NCI-H226 (cell line): ENCODE measurements at places on chromosomes 2 and 18.

GRCh38 chr2:218856167-218856895, 3.3 kb upstream of the WNT6 start:
- DNase-seq, result no peak

DNA sequence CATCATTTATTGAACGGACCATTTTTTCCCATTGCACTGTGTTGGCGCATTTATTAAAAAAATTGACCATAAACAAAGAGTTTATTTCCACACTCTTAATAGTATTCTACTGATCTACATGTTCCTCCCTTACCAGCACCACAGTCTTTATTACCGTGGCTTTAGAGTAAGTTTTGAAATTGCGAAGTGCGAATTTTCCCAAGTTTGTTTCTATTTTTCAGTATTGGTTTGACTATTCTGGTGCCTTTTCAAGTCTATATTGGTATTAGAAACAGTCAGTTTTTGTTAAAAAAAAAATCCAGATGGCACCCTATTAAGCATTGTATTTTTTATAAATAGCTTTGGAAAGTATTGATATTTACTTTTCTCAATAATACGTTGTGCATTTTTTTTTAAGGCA, 795.1 kb upstream of the HS6ST1 start:
- no peak for DNase-seq

DNA sequence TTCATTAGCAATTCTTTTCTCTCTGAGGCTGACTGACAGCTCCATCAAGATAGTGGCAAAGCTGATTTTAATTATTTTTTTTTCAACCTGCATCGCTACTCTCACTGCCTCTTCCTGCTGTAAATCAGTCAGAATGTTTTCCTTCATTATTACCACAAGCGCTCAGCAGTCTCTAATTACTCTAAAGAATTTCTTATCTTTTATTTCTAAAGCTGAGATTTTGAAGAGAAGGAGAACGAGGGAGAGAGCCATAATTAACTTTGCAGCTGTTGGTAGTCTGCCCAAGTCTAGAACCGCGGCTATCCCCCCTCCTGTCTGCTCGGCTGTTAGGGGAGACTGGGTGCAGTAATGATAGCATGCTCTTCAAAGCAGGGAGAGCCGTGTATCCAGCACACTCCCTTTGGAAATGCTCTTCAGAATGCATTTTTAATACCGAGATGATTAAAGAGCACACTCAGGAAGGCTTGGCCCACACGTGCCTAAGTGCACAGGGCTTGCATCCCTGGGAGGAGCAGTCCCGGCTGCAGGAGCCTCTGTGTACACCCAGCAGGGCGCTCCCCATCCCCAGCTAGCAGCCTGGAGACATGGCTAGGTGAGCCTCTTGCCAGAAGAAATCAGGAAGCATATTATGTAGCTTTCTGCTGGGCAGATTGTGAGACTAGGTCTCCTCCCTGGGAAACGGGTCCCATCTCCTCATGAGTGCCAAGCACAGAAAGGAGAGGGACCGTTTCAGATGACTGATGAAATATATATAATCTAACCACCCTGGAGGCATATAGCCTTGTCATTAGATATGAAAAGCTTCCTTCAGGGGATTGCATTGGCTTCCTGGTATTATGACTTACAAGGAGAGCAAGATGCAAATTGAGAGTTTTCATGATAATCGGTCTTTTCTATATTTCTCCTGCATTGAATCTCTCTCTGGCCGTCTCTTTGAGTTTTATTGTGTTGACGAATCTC, 555.2 kb downstream of the CMPK2 start:
- DNase-seq, result no peak

GRCh38 chr18:70827632-70828031, 538.8 kb downstream of the SOCS6 start:
- DNase-seq, result no peak

- DNase-seq, result no peak
These were observed 105.9 kb upstream of the STPG4 start for GRCh38 chr2:47260971-47261370.

- no peak for DNase-seq
These were observed 33.9 kb upstream of the IKZF2 start for GRCh38 chr2:213185147-213185822.

- DNase-seq, result no peak
These were observed 36.7 kb downstream of the TRABD2A start for GRCh38 chr2:84844141-84844540.

GRCh38 chr18:53710080-53710479, 514.4 kb downstream of the MBD2 start:
- DNase-seq, result no peak

DNA sequence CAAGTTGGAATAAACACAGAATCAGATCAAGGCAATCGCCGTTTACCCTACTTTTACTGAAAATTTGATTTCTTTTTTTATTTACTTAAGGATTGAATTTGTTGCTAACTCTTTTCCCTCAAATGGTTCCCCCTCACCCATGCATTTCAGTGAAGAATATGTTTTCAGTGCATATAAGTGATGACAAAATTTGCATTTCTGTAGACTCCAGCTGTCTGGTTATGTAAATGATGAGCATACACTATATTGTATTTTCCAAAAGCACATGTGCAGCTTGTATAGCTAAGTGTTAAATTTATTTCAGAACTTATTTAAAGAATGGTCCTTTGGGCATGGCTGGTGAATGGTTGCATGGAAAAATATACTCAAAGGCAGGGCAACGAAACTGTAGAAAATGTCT, 437.7 kb downstream of the PTPRM start:
- no peak for DNase-seq

DNA sequence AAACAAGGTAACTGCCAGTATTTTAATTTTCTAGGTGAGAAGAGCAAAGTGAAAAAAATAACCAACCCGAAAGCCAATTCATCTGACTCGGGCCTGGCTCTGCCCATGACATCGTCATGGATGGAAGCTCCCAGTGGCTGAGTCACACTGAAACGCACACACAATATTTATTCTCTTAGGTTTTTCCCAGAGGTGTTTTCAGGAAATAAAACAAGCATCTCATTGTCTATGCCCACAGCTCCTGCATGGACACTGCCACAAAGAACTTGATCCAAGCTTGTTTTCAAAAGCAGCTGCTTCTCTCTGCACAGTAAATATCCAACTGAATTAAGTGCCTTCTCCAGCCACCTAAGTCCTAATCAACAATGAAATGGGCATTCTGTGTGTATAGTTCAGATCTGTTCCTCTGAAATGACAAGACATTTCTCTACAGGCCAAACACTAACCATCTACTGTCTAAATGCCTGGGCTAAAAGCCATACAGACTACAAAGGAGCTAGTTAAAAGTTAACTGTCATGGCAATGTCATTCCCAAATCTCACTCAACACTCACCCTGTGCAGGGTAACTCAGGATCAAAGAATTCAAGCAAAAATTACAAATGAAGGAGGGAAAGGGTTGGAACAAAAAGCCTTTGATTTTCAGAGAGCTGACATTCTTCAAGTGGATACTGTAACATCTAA, 62.9 kb downstream of the RPL31 start:
- peak; percentile 29 for DNase-seq

DNA sequence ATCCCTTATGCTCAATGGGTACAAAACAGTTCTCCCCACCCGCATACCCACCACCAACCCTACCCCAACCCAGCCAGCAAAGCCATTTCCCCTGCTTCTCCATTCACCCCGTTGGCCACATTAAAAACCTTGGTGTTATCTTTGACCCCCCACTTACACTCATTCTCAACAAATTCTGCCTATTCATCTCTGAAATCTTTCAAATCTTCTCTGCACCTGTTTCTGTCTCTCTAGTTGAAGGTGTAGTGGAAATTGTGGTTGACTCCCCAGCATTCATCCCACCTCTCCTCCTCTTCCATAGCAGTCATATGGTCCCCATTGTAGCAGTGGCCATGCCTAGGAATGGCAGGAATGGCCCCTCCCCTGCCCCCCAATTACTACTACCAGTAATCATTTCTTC, 20.5 kb upstream of the TET3 start:
- no peak for DNase-seq

DNA sequence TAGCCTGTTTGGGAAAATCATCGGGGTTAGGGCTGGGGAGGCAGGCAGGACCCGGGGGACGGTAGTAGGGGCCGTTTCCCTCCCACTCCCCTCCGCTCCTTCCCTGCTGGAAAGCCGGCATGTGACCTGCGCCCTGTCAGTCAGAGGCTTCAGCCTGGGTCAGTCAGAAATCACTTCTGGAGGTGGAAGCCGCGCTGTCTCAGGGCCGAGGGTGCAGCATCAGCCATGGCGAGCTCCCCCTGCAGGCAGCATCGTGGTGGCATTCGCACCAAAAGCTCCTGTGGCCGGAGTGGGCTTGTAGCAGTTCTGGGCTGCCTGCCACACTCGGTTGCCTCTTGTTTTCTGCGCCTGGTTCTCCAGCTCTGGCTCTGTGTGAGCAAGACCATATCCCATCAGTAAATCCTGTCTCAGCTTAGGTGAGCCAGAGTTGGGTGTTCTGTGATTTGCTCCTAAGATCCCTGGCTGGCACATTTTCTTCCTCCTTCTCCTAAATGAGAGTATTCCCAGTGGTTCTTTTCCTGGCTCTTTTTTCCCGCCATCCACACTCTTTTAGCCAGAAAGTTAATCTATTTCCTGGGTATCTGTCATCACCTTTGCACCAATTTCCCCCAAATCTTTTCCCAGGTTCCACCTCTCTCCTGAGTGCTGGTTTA, 123.9 kb upstream of the CD302 start:
- DNase-seq, result no peak

GRCh38 chr18:21191596-21192307, 50.3 kb upstream of the GREB1L start:
- peak; percentile 42 for DNase-seq

GRCh38 chr2:2523461-2524347, 192.6 kb upstream of the MYT1L start:
- no peak for DNase-seq

GRCh38 chr18:36733150-36733549, 95.7 kb downstream of the TPGS2 start:
- no peak for DNase-seq

DNA sequence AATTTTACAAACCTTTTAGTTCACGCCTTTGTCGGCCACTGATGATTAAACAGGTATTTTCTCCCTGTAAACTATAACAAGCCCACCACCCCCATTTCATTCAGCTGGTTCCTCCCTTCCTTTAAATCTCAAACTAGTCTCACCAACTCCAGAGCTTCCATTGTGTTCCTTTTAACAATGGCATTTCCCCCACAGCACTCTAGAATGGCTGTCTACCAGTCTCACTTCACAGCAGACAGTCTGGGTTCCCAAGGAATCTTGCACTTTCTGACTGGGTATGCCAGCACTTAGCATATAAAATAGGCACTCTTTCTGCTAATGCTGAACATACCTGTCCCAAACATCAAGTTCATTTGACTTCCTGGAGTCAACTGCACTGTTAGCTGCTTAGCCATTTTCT, 75.3 kb downstream of the CCDC93 start:
- DNase-seq, result no peak

DNA sequence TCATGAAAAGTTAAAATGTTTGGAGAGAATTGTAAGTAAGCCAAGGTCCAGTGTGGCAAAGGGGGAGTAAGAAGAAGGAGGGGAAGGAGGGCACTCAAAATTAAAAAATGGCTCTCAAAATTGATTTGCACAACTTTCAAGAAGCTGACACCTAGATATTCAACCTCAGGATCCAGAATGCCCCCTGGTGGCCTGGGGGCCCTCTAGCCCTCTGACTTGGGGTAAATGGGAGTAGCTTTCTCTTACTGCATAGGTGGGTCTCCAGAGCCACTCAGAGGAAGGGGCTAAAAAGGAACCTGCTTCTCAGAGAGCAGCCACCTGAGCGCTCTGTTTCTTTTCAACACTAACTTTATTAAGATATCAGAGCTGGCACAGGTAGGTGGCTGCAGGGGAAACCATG, 968.5 kb downstream of the BCL11A start:
- no peak for DNase-seq

DNA sequence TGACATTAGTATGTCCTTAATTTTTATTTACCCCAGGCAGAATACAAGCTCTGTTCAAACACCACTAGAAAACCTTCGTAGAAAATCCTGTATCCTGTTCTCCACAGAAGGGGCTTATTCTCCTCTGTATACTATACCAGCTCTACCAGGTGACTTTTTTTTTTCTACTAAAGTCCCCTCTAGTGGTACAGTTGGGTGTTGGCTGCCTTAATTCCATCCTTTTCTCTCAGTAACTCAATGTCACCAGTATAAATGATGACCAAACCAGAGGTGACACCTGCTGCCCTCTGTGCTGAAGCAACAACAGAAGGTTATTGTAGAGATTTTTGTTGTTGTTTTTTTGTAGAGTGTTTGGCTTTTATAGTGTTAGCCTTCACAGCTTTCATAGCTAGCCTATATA, 1322.0 kb downstream of the LRP1B start:
- DNase-seq, result no peak

GRCh38 chr2:242063850-242064249, 194.3 kb downstream of the RTP5 start:
- DNase-seq, result no peak

DNA sequence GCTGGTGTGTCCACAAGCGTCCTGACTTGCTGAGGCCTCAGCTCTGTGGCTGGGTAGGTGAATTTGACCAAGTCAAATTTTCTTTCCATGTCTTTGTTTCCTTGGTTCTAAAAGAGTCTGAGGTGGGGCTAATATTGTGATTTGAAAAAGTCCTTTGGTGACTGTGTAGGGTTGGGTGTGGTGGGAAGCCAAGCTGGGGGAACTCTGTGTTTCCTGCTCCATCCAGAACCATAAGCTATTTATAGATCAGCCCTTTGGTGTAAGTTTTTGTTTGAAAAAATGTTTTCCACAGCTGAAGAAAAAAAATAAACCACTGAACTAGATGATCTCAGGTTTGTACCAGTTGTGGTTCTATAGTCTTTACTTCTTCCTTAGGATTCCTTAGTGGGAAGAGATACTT, 462.7 kb downstream of the TGIF1 start:
- no peak for DNase-seq

DNA sequence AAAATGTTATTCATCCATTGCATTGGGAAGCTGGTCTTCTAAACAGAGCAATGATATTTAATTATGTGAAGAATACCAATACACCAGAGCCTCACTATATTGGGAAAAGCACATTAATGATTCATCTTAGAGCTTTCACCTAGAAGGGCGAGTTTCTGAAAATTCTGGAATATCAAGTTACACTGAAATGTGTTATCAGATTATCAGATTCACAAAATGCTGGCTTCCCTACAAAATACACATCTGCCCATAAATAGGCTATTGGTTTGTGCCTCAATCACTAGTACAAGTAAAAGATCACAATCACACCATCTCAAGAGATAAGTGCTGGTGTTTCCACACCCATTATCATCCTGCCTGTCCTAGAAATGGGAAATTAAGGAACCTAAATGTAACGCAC, 200.7 kb downstream of the TMEM163 start:
- no peak for DNase-seq

- no peak for DNase-seq
These were observed 419.6 kb upstream of the POU3F3 start for GRCh38 chr2:104434318-104434792.

DNA sequence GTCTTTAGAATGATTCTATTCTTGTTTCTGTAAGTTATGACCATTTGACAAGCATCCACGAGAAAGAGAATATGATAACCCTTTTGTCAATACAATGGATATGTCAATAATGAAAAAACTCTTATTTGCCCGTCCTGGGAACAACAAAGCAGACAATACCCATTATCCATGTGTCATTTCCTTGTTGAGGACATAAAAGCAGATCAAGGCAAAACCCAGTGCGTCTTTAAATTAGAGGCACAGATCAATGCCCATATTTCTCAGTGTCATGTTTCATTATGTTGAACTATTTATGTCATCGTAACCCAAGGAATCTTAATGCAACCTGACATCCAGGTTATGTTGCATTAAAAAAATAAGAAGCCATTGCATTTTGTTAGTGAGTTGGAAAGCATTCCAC, 365.0 kb upstream of the CELF4 start:
- DNase-seq, result no peak
